ENCODE measurements at places on chromosomes 16 and 17.

DNA sequence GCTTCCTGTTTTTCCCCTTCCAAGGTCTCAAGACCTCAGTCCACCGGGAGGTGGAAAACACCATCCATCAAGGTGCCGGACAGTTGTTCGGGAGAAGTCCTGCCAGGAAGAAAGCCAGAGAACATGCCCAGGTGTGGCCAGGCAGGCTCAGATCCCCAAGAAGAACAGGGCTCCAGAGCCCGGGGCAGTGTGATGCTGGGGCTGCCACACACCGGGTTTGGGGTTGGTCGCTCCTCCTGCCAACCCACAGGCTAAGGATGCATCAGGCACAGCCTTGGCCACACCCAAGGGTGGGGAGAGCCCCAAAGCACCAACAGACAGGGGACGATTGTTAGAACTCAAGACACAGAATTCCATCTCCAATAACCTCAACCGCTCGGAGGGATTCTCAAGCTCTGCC lies 19.7 kb downstream of the ZFHX3 start:
- DNase-seq = no peak

- no peak for DNase-seq
Observed at GRCh38 chr16:27346819-27347218, 33.0 kb downstream of the IL4R start.

GRCh38 chr16:397736-398332 lies 835 bp downstream of the NME4 start:
- DNase-seq = peak; percentile 92

DNA sequence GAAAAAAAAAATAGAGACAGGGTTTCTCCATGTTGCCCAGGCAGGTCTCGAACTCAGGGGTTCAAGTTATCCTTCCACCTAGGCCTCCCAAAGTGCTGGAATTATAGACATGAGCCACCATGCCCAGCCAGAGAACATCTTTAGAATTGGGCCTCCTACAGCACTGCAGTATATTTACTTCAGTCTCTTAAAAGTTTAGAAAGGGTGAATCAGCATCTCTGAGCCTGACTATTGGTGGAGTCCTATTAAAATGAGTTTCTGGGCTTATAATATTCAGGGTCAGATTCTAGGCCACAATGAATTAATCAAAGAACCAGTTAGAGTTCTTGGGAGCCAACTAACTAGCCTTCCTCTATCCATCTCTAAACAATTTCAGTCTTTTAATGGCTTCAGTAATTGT lies 22.8 kb downstream of the TADA2A start:
- no peak for DNase-seq

DNA sequence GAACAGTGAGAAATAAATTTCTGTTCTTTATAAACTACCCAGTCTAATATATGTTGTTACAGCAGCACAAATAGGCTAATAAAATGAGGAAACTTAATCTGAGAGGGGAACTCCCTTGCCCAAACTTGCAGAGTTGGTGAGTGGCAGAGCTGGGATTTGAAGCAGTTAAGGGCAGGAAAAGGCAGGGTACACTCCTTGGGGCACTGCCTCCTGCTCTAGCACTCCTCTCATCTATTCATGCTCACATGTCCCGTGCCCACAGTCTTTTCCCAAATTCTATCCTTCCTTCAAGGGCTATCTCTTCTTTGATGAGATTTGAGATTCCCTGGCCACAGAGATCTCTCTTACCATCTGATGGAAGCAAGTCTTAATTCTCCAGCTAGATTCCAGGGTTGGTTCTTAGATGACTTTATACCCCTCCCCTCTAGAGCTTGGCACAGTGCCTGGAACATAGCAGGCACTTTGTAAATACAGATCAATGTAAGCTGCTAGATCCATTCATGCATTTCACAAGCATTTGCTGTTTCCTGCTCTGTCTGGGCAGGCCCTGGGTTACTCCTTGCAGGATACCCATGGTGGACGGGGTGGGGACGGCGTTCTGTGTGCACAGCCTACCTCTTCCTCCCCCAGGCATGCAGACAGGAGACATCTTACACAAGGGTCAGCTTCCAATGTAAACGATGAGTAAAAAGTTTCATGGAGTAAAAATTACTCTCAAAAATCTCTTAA lies 39.2 kb upstream of the ABCC12 start:
- DNase-seq = no peak

DNA sequence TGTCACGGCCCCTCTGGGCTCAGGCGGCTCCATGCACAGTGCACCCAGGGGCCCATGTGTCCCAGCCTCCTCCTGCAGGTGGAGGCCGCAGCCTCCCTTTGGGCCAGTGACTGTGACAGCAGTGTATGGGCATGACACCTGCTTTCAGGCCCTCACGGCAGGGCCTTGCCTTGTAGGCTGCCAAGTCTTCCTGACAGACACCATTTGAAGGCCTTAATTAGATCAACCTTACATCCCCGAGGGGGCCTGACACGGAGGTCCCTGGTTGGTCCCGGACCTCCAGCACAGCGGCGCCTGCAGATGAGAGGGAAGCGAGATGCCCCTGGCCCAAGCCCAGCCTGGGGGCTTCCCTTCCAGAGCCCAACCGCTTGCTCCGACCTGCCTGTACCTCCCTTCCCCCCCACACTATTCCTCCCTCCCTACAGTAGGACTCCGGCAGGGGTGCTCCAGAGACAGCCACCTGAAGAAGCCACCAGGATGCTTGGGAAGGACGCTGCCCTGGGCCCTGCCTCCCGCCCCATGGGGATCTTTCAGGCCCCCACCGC lies 31.9 kb downstream of the BAIAP2 start:
- no peak for DNase-seq

Data from suprapubic skin (tissue), 4 donors.